Activated CD4-positive, alpha-beta T cell treated with anti-CD3 and anti-CD28 coated beads, Interleukin-2, amount 10 ng/mL, durations not matched to agents 24 days and 14 days (primary cell): ENCODE measurements at places on chromosomes 12 and 14. TPM values are rescaled to one million over a fixed set of nuclear protein-coding genes. Genes with fewer than 3 reads are reported as not detected.

- H3K27ac ChIP-seq: no peak overlapping the region
- peaks cover 9% of the 10 kb centered on the region for H3K27me3 ChIP-seq
Measured at GRCh38 chr14:92472860-92473259, 40.7 kb upstream of the RIN3 start.

DNA sequence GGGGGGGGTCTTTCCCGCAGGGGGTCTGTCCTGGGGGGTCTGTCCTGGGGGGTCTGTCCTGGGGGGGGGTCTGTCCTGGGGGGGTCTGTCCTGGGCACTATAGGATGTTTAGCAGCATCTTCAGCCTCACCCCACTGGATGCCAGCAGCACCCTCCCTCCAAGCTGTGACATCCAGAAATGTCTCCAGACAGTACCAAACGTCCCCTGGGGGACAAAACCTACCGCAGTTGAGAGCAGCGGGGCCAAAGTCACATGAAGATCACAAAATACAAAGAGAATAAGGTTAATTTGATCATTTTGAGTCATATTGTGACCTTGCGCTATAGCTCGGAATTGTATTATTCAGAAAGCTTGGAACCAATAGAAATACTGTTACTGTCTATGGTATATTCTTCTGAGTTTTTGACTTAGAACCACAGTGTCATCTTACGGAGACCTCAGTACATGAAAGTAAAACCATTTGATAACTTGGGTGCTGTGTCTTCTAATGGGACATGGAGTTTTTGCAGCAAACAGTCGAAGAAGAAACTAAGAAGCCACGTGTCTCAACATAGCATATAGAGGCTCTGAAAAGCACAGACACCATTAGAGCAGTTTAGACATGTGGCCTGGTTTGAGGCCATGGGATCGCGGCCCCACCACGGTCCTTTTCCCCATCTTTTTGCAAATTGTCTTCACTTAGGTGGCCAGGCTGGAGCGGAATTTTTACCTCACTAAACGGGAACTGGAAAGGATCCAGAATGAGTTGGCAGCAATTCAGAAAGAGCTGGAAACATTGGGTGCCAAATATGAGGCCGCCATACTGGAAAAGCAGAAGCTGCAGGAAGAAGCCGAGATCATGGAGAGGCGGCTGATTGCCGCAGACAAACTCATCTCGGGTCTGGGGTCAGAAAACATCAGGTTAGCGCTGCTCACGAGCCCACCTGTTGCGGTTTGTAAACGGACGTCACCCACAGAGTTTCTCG is 59.9 kb downstream of the CCDC92 start:
- peaks cover 11% of the 10 kb centered on the region for H3K4me1 ChIP-seq
- no peak overlapping the region for H3K4me3 ChIP-seq
- no peak for DNase-seq
- H3K27ac ChIP-seq: no peak overlapping the region

DNA sequence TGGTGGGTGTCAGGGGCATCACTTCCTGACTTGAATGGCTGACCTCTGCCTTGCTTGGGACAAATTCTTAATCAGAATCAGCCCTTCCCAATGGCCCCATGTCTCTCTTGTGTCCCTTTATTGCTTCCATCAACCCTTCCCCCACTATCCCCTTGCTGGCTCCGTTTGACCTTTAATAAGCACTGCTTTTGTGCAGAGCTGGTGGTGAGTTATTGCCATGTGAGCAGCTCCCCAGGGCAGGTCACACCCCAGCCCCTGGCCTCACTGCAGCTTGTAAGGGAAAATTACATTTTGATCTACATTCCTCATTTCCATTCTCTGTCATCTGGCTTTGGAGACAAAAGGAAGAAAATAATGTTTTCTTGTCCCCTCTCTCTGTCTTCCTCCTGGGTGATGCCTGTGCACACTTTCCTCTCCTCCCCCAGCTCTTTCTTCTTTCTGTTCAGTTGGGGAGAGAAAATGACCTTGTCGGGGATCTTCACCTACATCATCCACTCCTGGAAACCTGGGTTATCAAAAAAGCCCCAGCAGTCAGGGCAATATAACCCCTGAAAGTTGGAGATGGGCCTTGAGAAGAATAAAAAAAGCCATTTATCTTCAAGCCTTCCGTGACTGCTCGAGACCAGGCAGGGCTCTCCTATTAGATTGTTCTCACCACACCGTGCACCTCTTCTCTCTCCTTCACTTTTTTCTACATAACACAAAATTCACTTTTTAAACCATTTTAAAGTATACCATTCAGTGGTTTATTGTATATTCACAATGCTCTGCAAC is 100.4 kb upstream of the SRRM4 start:
- no peak overlapping the region for H3K27ac ChIP-seq
- H3K4me3 ChIP-seq: no peak overlapping the region
- H3K4me1 ChIP-seq: no peaks in the 10 kb centered on the region

DAO gene
- total RNA-seq: not detected in 2 replicates

DNA sequence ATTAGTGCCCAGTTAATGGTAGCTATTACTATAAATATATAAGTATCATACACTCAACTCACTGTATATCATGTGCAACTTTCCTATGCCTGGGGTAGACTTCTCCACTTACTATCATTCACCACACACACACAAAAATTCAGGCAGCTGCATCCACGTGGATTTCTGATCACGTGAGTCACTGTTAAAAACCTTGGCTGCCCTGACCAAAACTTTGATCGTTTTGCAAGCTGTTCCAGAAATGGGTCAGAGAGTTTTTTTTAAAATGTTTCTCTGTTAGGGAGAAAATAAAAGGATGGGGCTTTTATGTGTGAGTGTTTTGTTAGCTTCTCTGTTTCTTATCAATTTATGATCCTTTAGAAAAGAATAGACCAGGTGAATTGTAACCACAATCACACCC is 198.2 kb upstream of the CNOT2 start:
- H3K27me3 ChIP-seq: no peaks in the 10 kb centered on the region
- no peak overlapping the region for H3K4me3 ChIP-seq
- peaks cover 4% of the 10 kb centered on the region for H3K4me1 ChIP-seq
- no peaks in the 10 kb centered on the region for H3K36me3 ChIP-seq
- H3K27ac ChIP-seq: no peak overlapping the region

NT5DC3 gene
- total RNA-seq: 12.3 and 14.9 TPM in 2 replicates
